ENCODE measurements at places on chromosomes 6 and 20.

GRCh38 chr6:75266716-75267291 lies 17.8 kb downstream of the TMEM30A start:
- no peak overlapping the region for H3K27ac ChIP-seq
- H3K27me3 ChIP-seq = no peaks in the 10 kb centered on the region
- peaks cover 11% of the 10 kb centered on the region for H3K36me3 ChIP-seq
- no peaks in the 10 kb centered on the region for H3K4me1 ChIP-seq
- DNase-seq = peak; percentile 77

GRCh38 chr6:43781941-43782704 lies 12.1 kb downstream of the VEGFA start:
- no peak for DNase-seq
- peaks cover 65% of the 10 kb centered on the region for H3K36me3 ChIP-seq
- no peaks in the 10 kb centered on the region for H3K27me3 ChIP-seq
- no peak overlapping the region for H3K4me3 ChIP-seq
- peaks cover 3% of the 10 kb centered on the region for H3K4me1 ChIP-seq
- no peak overlapping the region for H3K27ac ChIP-seq

GRCh38 chr6:154123155-154123956 lies 84.3 kb downstream of the OPRM1 start:
- no peaks in the 10 kb centered on the region for H3K27me3 ChIP-seq
- DNase-seq = no peak
- H3K4me3 ChIP-seq = no peak overlapping the region
- no peaks in the 10 kb centered on the region for H3K4me1 ChIP-seq
- H3K27ac ChIP-seq = no peak overlapping the region

- H3K27me3 ChIP-seq = no peaks in the 10 kb centered on the region
- no peaks in the 10 kb centered on the region for H3K36me3 ChIP-seq
- no peak overlapping the region for H3K4me3 ChIP-seq
Measured at GRCh38 chr20:32522526-32522775, 62.7 kb downstream of the NOL4L start.

- H3K36me3 ChIP-seq = no peaks in the 10 kb centered on the region
- no peak overlapping the region for H3K27ac ChIP-seq
Measured at GRCh38 chr20:60068509-60068908, 110.3 kb downstream of the CDH26 start.

DNA sequence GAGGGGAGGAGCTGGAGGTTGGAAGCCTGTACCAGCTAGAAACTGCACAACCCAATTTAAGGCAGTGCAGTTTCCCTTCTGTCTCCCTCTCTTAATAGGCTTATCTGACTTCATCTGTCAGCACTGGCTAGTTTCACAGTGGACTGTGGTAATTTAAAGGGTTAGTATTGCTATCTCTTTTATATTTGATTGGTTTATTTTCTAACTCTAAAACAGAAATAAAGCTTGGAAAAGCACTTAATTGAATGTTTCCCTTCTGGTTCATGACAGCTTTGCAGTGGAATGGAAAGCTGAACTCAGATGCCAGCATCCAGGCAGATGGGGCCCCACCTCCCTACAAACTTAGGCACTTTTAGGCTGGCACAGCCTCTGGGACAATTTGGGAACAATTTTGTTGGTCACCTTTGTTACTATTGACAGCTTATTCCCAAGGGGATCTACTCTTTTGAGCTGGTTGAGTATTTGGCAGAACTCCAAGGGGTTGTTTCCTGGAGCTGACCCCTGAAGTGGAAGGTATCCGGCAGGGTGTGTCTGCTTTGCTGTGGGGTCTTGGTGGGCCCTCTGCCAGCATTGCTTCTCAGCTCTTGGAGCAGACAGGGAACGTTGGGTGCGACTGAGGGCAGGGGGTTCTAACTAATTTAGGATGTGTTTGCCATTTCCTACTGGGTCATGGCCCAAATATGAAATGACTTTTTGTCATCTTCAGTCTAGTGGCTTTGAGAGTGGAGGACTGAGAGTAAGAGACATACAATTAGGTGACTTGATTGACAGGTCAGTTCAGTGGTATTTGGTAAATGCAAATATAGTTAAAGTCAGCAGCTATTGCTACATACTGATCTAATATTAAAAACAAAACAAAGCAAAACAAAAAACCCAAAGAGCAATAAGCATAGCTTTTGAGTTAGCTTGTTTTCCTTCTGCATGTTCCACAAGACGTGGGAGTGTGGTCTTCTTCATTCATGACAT lies 9.3 kb downstream of the SH3BGRL2 start:
- H3K27me3 ChIP-seq = no peaks in the 10 kb centered on the region
- no peak for DNase-seq
- H3K27ac ChIP-seq = no peak overlapping the region
- H3K36me3 ChIP-seq = no peaks in the 10 kb centered on the region
- no peak overlapping the region for H3K4me3 ChIP-seq

GRCh38 chr6:88449770-88450169 lies 283.6 kb upstream of the CNR1 start:
- no peak overlapping the region for H3K27ac ChIP-seq
- no peaks in the 10 kb centered on the region for H3K4me1 ChIP-seq
- no peaks in the 10 kb centered on the region for H3K36me3 ChIP-seq
- no peaks in the 10 kb centered on the region for H3K27me3 ChIP-seq
- no peak overlapping the region for H3K4me3 ChIP-seq

Measured in lung (tissue), 17 donors.